ENCODE measurements at places on chromosomes 7 and 10. TPM values are rescaled to one million over a fixed set of nuclear protein-coding genes. Genes with fewer than 3 reads are reported as not detected.
A peak's percentile ranks its signal among the peaks of the same experiment; 100 is the strongest.

DNA sequence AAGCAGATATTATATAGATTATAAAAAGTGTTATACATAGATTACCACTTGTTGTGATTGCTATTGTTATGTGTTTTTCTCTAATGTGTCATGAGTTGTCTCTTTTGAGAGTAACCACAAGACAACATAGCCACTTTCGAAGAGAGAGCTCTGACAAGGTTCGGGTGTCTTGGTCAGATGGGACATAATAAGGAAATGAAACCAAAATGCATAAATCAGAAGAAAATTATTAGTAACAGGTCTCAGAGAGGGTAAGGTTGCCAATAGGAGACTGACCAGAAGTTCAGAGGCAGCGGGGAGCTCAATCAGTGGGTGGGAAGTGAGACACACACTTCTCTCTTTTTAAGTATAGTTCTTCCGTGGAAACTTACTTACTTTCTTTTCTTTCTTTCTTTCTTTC is 639.2 kb upstream of the POT1 start:
- no peak for DNase-seq

GRCh38 chr10:19860107-19860506 is 43.9 kb downstream of the PLXDC2 start:
- no peak for DNase-seq

DNA sequence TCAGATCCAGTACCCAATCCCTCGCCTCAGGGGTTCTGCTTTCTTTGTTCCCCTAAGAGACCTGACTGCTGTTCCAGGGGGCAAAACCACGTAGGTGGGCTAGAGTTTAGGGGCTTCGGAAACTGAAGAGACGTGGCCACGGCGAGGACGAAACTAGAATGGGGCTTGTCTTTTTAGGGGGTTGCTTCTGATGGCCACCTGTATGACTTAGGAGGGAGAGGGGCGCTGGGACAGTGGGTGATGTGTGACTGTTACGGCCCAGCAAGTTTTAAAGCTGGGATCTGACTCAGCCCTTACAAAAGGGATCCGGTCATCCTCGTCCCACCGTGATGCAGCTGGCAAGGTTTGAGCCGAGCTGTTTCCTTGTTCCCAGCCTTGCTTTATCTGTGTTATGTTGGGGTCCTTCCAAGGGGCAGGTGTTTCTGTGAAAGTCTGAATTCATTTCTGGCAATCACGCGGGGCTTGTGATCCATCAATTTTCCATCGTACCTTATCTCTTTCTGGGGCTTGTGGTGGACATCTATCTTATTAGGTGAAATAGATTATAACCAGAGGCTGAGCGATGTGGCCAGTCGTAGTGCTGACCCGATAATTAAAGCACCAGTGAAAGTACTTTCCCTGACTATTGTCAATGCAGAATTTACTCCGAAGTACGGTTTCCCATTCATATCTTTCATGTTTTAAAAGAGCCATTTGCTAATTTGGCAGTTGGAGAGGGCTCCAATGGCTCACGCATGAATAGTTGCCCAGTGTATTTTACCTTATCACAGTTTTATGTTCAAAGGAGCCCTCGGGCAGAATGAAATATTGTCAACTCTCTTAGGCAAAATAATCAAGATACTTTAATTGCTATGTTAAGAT is 830 bp downstream of the MET start:
- DNase-seq, result peak; percentile 21

DNA sequence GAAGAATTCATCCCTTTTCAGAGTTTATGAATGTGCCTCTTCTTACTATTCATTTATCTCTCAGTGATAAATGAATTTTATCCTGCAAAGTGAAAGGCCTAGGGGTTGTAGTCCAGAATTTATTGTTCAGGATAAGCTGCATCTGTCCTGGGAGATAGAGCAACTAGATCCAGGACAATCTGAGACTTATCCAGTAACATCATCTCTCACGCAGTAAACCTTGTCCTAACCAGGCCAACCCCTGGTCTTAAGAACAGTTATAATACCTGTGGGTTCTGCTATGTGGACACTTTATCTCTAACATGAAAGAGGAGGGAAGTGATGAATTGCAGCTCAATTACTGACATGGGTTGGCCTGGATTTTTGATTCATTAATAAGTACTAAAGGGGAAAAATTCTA is 287.6 kb downstream of the BMPER start:
- no peak for DNase-seq

DNA sequence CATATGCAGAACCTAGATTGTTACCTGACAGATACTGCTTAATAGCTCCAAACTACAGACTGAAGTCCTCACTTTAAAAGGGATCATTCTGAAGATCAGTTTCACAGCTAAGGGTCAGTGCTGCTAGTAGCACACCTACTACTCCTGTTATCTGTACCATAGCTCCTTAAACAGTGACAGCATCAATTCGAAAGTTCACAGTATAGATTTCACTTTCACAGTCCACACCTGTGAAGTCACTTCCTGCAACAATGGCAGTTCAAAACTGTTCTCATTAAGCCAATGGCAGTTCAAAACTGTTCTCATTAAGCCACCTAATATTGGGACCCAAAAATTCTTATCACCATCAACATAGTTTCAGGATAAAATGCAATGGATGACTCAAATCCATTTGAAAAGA is 10.7 kb upstream of the FHIP2A start:
- no peak for DNase-seq

- no peak for DNase-seq
These were observed 107.2 kb downstream of the TMEM130 start for GRCh38 chr7:98762620-98763019.

GRCh38 chr7:78296046-78296597 is 497.5 kb downstream of the PHTF2 start:
- DNase-seq, result no peak

DNA sequence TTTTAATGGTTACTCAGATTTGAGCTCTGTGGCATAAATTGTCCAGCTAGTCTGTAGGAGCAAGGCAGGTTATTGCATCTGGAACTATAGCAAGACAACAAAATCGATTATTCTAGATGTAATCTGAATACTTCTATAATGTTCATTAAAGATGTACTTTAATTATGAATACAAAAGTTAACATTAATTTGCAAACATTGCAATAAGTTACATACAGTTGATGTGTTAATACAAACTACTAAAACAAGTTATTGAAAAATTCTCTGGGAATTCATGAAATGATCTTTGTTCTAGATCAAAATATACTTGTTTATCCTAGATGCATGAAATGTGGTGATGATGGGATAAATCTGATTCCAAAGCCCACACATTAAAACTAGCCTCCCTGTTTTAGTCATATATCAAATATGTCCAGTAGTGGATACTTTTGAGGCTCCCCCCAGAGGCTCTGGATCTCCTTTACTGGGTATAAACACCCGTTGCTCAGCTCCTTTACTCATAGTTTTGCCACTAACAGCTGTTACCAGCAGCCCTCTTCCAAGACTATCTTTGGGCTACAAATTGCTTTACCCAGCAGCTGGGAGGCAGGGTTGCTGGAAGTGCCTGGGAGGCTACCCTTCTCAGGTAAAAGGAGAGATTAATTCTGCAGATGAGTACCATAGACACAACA is 78.1 kb downstream of the ARL4A start:
- DNase-seq, result no peak

GRCh38 chr7:130379921-130380860 is at the start of gene CPA1:
CPA1 (plus strand) TSS chr7:130380494; CDS start chr7:130380521, 27 bp downstream.
- no peak for DNase-seq

DNA sequence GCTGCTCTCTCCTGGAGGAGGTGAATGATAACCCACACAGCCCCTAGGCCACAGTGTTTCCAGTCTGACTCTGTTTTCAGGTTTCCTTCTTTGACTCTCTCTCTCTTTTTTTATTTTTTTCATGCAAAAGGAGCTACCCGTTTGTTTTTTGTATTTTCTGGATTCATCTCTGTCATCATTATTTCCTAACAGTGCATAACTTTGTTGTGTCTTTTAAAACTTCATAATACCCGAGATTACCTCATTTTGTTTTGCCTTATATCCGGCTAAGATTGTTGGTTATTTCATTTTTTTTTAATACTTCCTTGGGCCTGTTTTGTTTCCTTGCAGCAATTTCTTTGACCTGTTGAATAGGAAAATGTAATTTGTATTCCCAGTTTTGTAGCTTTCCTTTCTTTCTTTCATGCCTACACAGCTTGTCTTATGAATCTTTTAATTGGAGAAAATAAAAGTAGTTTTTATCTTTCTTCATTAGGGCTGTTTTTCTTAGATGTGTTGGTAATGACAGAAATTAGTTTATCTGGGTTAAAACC is 72.5 kb downstream of the SPAG6 start:
- no peak for DNase-seq

DNA sequence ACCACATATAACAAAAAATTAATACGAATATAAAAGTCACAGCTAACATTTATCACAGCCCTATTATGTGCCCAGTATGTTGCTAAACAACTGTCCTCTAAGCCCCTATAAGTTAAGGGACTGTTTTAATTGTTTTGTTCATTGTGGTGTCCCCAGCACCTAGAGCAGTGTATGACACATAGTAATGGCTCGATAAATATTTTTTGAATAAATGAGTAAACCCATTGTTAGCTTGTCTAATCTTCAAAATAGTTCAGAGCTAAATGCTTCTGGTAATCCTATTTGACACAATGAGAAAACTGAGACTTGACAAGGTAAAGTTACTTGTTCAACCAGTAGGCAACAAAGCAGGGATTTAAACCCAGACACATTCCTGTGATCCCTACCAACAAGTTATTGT is 78.4 kb upstream of the NEUROD6 start:
- DNase-seq, result no peak

- no peak for DNase-seq
These were observed 33.2 kb downstream of the KMT2C start for GRCh38 chr7:152402384-152403250.

GRCh38 chr7:20279979-20280378 is 50.7 kb upstream of the ITGB8 start:
- DNase-seq, result no peak

GRCh38 chr7:16810573-16810972 is 5.8 kb upstream of the AGR2 start:
- no peak for DNase-seq

DNA sequence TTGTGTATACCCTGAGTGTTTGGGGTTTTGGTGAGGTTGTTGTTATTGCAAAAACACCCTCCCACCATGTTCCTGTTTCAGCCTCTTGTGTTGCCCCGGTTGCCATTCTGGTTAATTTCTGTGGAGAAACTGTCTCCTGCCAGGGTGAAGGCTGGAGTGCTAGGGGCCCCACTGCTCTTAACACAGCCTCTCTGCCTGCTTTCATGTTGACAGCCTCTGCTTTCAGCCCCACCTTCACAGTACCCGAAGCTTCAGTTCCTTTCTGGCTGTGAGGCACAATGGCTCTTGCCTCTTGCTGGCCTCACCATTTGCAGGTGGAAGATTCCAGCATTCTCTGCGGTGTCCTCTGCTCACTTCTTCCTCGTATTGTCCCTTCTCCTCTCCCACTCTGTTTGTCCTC is 19.2 kb downstream of the SLC18A2 start:
- no peak for DNase-seq

GRCh38 chr10:125201791-125202622 is 41.6 kb upstream of the CTBP2 start:
- DNase-seq, result no peak

GRCh38 chr10:119493155-119493554 is 49.4 kb downstream of the RGS10 start:
- DNase-seq, result no peak

- DNase-seq, result no peak
These were observed 128.4 kb downstream of the DNAJB6 start for GRCh38 chr7:157464971-157465886.

- DNase-seq, result no peak
These were observed 14.4 kb downstream of the MARCHF5 start for GRCh38 chr10:92305133-92306072.

- no peak for DNase-seq
These were observed 58.8 kb downstream of the SHOC2 start for GRCh38 chr10:110978204-110978603.

RET gene
- total RNA-seq, result not detected

ZNF786 gene
- total RNA-seq, result 22.0 TPM

BTBD16 gene
- not detected for total RNA-seq

NKX2-3 gene
- not detected for total RNA-seq

CELF2 gene
- 178 TPM for total RNA-seq

DDC gene
- total RNA-seq, result not detected

ACTL6B gene
- total RNA-seq, result not detected
